ENCODE measurements at places on chromosomes 2 and 18.

DNA sequence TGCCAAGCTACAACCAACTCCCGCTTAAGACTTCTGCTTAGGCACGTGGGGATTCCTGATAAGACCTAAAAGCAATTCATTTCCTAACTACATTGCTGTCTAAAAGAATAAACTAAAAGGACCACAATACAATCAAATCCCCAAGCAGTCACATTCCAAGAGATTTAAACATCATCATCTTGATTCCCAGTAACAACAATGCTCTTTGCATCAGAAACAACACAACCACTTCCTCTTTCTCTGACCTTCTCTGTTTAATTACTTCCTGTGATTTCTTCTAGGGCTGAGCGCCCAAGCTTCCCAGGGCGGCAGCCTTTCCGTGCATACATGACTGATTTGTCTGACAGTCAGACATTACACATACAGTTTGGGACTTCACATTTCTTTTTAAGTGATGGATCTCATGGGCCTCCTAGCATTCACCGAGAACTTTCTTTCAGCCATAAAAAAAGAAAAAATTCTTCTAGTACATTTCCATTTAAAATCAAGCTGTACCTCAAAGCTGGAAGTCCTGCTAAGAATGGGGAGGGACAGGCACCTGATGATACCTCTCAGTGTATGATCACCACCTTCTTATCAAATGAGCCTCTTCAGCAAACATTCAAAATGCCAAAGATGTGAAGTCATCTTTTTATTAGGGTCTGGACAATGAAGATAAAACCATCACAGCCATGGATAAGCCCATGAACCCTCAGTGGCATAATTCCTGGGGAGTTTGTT lies 11.5 kb downstream of the SPRED2 start:
- DNase-seq = no peak

GRCh38 chr2:72936660-72937355 lies 19.5 kb downstream of the EMX1 start:
- no peak for DNase-seq

DNA sequence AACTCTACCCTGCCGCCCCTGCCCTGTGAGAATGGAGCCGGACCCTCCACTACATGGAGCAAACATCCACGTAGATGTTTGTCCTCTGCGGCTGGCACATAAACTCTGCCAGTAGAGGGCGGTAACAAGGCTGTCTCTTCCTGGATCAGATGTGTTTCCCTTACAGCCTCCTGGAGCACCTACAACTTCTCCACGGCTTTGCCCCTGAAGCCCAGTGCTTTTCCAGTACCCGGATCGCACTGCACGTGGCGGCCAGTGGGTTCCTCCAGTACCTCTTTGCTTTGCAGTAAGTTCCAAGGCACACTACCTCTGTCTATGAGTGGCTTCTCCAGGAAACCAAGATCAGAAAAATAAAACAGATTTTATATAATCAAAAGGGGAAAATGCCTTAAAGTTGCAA lies 651.3 kb downstream of the DCDC2C start:
- DNase-seq = no peak

DNA sequence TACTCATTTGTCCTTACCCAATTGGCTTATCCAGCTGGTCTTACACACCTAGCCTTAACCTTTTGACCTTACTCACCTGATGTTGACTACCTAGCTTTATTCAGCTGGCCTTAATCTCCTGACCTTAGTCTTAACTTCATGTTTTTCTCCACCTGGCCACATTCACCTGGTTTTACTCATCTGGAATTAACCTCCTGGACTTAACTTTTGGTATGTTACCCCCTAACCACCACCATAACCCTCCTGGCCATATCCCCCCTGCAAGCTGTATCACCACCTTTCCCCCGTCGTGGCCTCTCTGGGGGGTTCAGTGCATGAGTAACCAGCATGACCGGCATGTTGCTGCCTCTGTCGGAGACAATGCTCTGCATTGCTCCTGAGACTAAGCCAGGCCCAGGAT lies 45.7 kb downstream of the CHRNA1 start:
- DNase-seq = no peak

GRCh38 chr2:18749912-18750526 lies 160.7 kb upstream of the NT5C1B start:
- DNase-seq = peak; percentile 4

- DNase-seq = no peak
Measured at GRCh38 chr2:51003345-51004192, 28.4 kb downstream of the NRXN1 start.

- DNase-seq = no peak
Measured at GRCh38 chr2:104883357-104883756, 29.4 kb downstream of the POU3F3 start.

- no peak for DNase-seq
Measured at GRCh38 chr2:183215917-183216316, 91.7 kb downstream of the NUP35 start.

- DNase-seq = no peak
Measured at GRCh38 chr2:9108210-9108967, 98.2 kb upstream of the ASAP2 start.

- DNase-seq = no peak
Measured at GRCh38 chr2:236085647-236086046, 82.5 kb downstream of the GBX2 start.

- peak; percentile 36 for DNase-seq
Measured at GRCh38 chr18:58493516-58494253, 135.2 kb downstream of the ALPK2 start.

GRCh38 chr2:8178911-8179310 lies 502.9 kb upstream of the ID2 start:
- DNase-seq = no peak

- no peak for DNase-seq
Measured at GRCh38 chr2:27800856-27801255, 29.3 kb downstream of the MRPL33 start.

GRCh38 chr18:77108001-77108692 lies 24.4 kb downstream of the MBP start:
- DNase-seq = no peak

DNA sequence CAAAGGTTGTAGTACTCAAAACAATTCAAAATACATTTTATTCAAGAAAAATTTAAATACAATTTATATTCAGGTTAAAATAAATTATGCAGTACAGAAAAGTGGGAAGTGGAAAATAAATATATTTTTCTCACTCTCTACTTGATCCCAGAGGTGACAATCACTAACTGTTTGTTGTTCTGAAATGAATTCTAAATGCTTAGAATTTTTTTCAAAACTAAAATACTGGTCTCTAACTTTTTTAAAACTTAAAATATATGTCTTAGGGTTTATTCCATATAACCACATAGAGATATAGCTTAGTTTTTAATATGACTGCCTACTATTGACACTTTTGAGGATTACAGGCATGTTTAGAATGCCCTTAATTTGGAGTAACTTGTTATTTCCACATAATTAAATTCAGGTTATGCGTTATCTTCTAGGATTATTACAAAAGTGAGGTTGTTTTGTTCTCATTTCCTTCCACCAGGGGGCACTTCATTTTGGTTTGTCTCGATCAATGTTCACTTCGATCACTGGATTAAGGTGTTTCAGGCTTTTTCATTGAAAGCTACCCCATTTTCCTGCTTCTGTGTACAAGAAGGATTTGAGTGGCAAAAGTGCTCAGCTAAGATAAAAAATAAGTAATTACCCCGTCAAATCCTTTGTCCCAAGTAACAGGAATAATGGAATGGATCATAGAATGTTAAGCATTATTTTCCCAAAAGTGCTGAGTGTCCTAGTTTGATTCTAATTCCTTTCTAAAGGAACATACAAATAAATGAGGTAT lies 27.1 kb upstream of the TFPI start:
- DNase-seq = no peak

DNA sequence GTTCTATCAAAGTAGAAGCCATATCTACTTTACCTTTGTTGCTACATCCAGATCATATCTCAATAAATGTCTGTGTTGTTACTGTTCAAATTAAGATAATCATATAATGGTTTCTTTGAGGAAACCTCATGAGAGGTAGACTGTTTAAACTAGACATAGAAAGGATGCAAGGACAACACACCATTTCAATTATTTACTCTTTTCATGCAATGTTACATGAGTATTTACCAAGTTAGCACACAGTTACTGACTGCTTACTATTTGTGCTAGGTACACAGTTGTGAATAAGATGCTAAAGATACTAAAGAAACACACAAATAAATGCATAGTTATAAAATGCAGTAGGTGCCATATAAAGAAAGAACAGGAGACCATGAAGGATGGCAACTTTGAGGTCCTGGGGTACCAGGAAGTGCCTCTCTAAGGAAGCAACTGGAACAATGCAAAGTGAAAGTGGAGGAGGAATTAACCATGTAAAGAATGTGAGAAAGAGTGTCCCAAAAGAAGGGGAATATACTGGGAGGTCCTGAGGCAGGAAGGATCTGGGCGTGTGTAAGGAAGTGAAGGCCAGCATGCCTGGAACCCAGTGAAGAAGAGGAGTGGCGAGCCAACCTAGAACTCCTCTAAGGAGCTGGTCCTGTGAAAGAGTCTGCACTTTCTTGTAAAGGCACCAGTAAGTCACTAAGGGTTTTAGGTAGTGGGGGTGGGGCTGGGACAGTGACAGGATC lies 39.4 kb downstream of the RBMS1 start:
- DNase-seq = no peak

- no peak for DNase-seq
Measured at GRCh38 chr2:76314271-76315020, 603.7 kb upstream of the GCFC2 start.

- no peak for DNase-seq
Measured at GRCh38 chr2:113406114-113406513, 31.4 kb upstream of the ZNG1B start.

DNA sequence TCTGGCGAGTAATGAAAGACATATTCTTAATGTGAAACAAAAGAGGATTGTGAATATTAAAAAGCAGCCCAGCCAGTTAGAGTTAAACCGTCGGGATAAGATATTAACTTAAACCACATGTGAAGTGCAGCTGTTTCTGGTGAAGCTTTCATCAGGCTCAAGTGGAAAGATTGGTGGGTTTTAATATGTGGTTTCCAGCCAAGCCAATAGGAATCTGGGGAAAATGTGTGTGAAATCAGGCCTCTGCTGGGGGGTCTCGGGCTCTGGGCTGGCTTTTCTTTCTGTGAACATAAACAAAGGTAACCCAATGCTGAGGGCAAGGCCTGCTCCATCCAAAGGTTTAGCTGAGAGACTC lies 279.6 kb downstream of the SLC4A3 start:
- no peak for DNase-seq

- DNase-seq = no peak
Measured at GRCh38 chr18:67519592-67519991, 3.1 kb upstream of the DSEL start.

- no peak for DNase-seq
Measured at GRCh38 chr2:20539776-20540586, 93.1 kb downstream of the RHOB start.

DNA sequence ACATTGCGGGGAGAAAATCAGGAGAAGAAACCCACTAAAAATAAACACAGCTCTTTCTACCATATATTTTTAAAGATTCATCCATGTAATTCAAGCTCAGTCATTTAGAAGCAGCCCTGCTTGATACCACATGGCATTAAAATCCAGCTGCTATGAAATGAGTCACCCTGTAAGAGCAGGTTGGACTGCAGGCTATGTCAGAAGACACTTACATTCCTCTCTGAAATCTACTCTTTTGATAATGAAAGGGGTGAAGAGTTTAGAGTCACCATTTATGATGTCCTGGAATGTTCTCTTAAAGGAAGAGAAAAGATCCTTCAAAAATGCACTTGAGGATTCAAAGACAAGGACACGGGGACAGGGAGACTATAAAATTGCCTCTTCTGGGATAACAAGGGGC lies 100.6 kb upstream of the APCDD1 start:
- no peak for DNase-seq

- no peak for DNase-seq
Measured at GRCh38 chr2:122737429-122738077, 982.1 kb downstream of the TSN start.

- no peak for DNase-seq
Measured at GRCh38 chr2:186422226-186422625, 63.8 kb upstream of the ZC3H15 start.

- no peak for DNase-seq
Measured at GRCh38 chr2:165277295-165277694, 38.1 kb downstream of the SCN2A start.

DNA sequence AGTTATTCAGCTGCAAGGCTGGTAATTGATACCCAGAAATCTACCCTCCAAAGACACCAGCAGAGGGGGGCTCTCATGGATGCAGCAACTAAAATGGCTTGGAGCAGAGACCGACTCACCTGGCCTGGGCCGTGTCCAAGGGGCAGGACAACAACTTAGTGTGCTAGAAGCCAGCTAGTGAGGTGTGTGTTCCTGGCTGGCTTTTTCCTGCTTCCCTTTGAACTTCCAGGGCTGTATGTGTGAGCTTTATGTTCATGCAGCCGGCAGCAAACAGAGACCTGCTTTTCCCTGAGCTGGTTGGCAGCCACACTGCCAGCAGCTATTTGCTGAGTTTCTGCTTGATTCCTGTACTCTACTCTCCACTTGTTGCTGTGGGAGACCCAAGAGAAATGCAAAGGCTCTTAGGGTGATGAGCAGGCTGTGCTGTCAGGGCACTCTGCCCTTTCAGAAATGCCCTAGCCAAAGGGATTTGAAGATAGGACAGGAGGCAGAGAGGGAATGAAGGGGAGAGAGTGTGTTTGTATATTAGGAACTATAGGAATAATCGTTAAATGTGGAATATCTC lies 23.7 kb upstream of the GRP start:
- DNase-seq = no peak

- no peak for DNase-seq
Measured at GRCh38 chr2:123211181-123211580, 813.9 kb upstream of the CNTNAP5 start.

DNA sequence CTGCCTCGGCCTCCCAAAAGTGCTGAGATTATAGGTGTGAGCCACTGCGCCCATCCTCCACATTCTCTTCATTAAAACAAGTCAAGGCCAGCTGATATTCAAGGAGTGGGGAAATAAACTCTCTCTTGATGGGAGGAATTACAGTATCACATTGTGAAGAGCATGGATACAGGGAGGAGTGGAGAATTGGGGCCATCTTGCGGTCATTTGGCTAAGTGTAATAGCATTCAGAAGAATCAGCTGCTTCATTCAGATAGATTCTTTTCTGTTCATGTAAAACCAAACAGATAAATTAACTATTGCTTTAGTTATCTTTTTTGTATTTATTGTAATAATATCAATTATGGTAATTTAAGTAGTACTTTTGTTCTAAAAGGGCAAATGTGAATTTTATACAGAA lies 156.3 kb downstream of the UBR3 start:
- no peak for DNase-seq

- DNase-seq = no peak
Measured at GRCh38 chr2:79253243-79253774, 93.8 kb upstream of the REG3A start.

Data from activated naive CD8-positive, alpha-beta T cell treated with anti-CD3 and anti-CD28 coated beads, Interleukin-2, amount 50 U/mL, for 16 hours (primary cell).